ENCODE measurements at places on chromosomes 12 and 14. TPM values are rescaled to one million over a fixed set of nuclear protein-coding genes. Genes with fewer than 3 reads are reported as not detected.

Gene MED6
- 33.9 TPM for total RNA-seq

Gene SIX1
- 0.05 TPM for total RNA-seq

Gene TDP1
- 19.3 TPM for total RNA-seq

Gene ABHD12B
- not detected for total RNA-seq

Gene ING4
- total RNA-seq: 36.8 TPM
